SK-MEL-5 (cell line): ENCODE measurements at places on chromosomes 12 and 14.

GRCh38 chr14:31937730-31938346 is 139.3 kb upstream of the ARHGAP5 start:
- DNase-seq: peak; percentile 99

DNA sequence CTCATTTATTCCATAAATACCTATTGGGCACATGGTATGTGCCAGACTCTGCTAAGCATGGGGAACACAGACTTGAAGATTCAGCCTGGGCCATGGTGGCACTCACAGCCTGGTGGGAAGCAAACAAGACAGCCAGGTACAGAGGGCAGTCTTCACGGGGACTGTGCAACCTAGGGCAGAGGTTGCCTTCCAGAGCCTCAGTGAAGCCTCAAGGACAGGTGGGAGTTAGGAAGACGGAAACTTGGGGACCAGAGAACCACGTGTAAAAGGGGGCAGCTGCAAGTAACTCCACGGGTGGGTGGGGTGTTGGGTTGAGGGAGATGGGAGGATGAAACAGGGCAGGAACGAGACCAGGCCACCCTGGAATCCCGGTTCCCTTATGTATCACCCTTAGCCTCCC is 980 bp upstream of the LTBR start:
- DNase-seq: no peak

GRCh38 chr14:89617481-89618329 is 200.7 kb upstream of the FOXN3 start:
- DNase-seq: peak; percentile 4

- peak; percentile 38 for DNase-seq
Observed at GRCh38 chr14:58607131-58607951, 30.4 kb upstream of the DACT1 start.

DNA sequence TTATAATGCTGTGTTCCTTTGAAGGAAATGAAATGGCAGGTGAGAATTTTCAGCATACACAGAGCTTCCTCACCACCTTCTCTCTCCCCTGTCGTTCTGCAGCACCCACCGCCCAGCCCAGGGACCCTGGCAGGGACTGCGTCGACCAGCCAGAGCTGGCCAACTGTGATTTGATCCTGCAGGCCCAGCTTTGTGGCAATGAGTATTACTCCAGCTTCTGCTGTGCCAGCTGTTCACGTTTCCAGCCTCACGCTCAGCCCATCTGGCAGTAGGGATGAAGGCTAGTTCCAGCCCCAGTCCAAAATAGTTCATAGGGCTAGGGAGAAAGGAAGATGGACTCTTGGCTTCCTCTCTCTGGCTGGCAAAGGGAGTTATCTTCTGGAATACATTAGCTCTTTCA is 35.1 kb downstream of the PAPLN start:
- DNase-seq: no peak

- no peak for DNase-seq
Observed at GRCh38 chr14:60655119-60655897, 6.0 kb upstream of the SIX1 start.

GRCh38 chr12:104805186-104805585 is 152.9 kb downstream of the SLC41A2 start:
- no peak for DNase-seq

GRCh38 chr14:102902086-102902485 is 20.4 kb upstream of the AMN start:
- no peak for DNase-seq

DNA sequence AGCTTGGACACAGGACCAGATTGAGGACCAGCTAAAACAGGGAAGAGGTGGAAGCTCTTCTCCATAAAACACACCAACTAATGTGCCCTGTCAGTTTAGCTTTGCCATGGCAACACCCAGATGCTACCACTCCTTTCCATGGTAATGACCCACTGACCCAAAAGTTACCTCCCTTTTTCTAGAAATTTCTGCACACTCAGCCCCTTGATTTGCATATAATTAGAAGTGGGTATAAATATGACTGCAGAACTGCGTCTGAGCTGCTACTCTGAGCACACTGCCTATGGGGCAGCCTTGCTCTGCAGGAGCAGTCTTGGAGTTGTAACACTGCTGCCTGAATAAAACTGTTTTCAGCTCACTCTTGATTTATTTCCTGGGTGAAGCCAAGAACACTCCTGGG is 3.2 kb upstream of the TDG start:
- DNase-seq: no peak

DNA sequence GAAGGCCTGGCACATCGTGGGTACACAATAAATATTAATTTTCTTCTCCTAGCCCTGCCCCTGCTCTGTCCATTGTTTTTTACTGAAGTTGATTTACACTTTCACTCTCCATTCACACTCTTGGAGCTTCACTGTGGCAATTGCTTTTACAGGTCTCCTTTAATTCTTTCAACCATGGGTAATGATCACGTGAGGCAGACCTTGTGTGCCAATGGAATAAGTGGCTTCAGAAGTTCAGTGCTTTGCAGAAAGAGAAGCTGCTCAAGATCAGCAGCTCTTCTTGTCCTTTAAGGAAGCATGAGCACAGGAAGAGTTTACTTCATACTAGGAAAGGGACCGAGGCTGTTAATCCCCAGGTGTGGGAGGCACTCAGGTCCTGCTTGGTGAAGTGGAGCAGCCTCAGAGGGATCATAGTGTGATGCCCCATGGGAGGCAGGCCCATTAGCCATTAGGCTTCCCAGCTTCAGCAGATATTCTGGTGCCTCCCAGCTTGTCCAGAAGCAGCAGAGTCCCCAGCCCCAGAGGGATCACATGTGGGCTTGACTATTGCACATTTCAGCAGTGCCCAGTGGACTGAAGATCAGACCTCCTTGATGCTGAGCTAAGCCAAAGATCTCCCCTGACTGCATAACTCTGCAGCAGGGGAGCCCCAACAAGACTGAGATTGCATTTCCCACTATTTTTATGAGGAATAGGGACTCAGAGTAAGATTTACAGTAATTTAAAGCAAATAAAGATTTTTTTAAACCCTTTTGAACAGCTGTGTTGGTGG is 5.0 kb upstream of the SLC35F4 start:
- no peak for DNase-seq

- no peak for DNase-seq
Observed at GRCh38 chr14:20628063-20628854, 13.2 kb downstream of the OR6S1 start.

GRCh38 chr12:97943359-97943758 is 480.8 kb downstream of the RMST start:
- peak; percentile 45 for DNase-seq

DNA sequence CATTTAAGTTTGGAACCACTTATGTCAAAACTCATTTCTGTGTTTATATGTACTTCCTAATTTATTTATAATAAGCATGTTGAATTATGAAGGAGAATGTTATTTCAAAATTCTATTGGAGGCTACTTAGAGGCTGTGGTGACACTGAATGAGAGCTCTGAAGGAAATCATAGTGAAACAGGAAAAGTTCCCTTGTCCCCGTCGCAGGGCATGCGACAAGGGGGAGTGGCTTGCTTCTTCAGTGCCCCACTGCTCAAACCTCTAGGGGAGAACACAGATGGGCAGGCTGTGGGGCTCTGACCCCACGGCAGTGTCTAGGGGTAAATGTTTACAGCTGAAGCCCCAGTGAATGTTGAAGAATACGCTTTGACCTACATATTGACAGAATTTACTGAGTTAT is 261.9 kb downstream of the RAD51B start:
- no peak for DNase-seq

GRCh38 chr12:106245767-106246166 is 2.1 kb downstream of the CKAP4 start:
- no peak for DNase-seq

DNA sequence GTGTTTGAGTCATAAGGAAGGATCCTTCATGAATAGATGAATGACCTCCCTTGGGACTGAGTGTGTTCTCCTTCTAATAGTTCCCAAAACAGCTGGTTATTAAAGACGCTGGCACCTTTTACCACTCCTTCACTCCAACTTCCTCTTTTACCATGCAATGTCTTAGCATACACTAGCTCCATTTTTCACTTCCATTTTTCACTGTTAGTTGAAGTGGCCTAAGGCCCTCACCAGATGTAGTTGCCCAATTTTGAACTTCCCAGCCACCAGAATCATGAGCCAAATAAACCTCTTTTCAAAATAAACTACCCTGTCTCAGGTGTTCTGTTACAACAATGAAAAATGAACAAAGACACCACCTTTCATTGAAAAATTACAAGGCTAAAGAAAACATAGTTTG is 64.7 kb downstream of the GPR65 start:
- no peak for DNase-seq

GRCh38 chr14:46840944-46841720 is 189.6 kb upstream of the RPL10L start:
- peak; percentile 94 for DNase-seq

GRCh38 chr12:45655186-45655585 is 74.3 kb upstream of the ARID2 start:
- DNase-seq: peak; percentile 34

GRCh38 chr14:55136241-55136640 is 7.2 kb downstream of the LGALS3 start:
- no peak for DNase-seq

DNA sequence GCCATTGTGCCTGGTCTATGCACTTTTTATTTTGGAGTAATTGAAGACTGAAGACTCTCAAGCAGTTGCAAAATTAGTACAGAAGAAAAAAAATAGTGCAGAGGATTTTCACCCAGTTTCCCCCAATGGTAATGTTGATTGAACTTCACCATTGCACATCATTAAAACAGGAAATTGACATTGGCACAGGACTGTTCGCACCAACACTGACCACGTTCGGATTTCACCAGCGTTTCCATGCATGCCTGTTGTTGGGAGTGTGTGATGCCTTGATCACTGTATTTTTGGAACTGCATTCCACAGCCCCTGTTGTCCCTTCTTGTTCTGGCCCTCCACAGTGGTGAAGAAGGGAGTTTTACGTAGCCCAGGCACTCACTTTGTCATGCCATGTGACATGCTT is 67.1 kb downstream of the FOXN4 start:
- no peak for DNase-seq
